Activated CD4-positive, CD25-positive, alpha-beta regulatory T cell (primary cell): ENCODE measurements at places on chromosomes 5 and 9.

DNA sequence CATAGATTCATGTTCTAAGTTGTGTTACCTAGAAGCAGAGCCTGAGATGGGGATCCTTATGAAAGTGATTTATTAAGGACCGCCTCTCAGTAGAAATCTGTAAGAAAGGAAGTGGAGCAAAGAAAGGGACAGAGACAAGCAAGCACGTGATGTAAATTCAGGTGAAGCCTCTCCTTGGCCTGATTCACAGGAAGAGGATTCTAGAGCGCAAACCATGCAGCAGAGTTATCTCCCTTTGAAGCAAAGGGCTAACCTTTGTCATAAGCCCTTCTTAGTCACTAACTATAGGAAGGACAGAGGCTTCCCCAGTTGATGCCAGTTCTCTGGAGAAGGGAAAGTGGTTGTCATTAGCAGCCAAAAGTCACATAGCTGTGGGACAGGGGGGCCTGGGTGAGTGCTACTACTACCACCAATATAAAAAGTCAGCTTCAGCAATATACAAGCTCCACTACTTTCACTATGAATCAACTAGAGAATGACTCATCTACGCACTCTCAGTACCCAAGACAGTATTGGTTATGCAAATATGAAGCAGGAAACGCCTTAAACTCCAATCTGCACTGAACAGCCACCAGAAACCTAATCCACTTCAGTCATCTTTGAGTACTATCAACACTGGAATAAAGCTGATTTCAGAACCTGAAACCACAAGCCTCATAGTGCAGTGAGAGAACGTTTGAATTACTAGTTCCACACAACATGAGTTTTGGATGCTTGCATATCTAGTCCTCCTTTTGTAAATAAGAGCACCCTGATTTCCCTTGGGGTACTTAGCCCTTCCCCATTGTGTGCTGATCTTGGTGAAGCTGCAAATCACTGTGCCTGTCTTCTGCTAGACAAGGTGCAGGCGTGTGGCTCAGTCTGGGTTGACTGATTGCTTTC lies 162.7 kb downstream of the ZNF608 start:
- no peak for DNase-seq

DNA sequence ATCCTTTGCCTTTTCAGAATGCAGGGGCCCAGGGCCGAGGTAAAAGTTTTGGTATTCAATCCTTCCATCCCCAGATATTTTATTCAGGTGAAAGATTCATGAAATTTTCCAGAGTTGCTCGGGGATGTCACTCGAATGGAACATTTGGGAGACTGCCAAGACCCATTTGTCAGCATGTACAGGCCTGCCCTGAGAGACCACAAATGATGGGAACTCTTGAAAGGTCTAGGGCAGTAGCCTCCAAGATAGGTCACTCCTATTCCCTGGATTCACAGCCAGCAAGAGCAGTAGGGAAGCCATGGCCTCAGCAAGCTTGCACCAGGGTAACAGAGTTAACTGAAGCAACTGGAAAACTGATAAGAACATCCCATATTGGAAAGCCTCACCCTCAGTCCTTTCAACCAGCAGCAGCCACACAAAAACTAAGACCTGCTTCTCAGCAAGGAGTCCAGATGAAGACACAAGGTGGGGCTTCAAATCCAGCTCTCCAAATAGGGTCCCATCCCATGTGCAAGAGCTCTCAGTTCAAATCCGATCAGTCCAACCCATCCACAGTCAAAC lies 12.5 kb downstream of the CARD6 start:
- DNase-seq, result no peak

- no peak for DNase-seq
Measured at GRCh38 chr5:178519155-178519554, 71.0 kb downstream of the COL23A1 start.

DNA sequence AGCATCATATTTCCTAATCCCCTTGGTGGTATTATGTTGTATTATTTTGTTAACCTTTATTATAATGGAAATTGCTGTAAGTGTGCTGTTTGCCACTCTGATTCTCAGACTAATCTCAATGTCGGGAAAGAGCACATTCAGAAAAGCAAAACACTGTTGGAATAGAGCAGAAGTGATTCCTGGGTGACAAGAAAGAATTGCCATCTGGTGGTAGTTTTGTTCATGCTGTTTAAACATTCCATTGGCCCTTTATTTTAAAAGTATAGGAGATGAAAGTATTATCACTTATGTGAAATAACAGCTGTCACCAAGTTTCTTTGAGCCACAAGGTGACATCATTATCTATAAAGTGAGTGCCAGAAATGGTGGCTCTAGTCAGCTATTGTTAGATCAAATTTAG lies 301.3 kb upstream of the SGCD start:
- DNase-seq, result no peak

DNA sequence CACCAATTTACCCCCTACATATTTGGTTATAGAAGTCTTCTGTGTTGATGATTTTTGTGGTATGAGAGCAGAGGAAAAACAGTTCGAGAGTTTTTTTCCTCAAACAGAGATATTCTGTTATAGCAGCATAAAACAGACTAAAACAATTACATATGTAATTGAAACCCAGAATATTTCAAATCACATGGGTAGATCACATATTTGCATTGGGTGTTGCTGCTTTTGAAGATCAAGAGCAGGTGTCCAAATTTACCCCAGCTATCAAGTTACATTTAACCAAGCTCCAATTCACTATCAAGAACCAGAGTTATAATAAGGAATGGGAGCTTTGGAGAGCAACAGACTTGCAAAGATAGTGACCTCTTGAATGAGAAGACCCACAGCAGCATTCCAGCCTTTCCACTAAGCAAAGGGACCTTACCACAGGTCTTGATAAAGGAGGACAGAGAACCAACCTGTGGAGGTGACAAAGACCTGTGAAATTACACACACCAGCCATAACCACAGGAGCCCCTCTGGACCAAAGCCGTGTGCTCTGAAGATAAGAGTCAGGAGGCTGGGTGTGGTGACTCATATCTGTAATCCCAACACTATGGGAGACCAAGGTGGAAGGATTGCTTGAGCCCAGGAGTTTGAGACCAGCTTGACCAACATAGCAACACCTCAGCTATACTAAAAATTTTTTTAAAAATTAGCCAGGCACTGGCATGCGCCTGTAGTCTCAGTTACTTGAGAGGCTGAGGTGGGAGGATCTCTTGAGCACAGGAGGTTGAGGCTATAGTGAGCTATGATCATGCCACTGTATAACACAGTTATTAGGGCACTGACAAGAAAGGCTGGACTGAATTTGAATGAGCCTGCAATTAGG lies 4.0 kb upstream of the CCL28 start:
- DNase-seq, result no peak

DNA sequence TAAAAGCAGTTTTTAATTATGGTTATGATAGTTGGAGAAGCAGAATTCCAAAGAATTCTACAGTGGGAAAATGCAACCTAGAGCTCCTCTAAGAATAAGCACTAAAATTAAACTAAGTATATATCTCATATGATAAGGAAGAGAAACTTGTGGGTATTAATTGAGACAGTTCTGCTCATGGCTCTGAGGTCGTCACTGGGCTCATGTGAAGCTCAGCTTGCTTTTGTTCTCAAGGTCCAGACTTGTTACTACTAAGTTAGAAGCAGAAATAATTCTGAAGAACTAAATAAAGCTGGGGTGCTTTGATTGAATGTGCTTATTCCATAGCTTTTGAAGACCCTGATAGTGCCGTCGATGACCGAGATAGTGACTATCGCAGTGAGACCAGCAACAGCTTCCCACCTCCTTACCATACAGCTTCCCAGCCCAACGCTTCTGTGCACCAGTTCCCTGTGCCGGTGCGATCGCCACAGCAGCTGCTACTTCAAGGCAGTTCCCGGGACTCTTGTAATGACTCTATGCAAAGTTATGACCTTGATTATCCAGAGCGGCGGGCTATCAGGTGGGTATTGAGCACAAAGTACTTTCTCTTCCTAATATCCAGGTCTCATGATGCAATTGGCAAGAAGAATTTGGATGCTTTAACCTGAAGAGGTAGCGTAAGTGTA lies 133.7 kb downstream of the UNC13B start:
- DNase-seq, result no peak

DNA sequence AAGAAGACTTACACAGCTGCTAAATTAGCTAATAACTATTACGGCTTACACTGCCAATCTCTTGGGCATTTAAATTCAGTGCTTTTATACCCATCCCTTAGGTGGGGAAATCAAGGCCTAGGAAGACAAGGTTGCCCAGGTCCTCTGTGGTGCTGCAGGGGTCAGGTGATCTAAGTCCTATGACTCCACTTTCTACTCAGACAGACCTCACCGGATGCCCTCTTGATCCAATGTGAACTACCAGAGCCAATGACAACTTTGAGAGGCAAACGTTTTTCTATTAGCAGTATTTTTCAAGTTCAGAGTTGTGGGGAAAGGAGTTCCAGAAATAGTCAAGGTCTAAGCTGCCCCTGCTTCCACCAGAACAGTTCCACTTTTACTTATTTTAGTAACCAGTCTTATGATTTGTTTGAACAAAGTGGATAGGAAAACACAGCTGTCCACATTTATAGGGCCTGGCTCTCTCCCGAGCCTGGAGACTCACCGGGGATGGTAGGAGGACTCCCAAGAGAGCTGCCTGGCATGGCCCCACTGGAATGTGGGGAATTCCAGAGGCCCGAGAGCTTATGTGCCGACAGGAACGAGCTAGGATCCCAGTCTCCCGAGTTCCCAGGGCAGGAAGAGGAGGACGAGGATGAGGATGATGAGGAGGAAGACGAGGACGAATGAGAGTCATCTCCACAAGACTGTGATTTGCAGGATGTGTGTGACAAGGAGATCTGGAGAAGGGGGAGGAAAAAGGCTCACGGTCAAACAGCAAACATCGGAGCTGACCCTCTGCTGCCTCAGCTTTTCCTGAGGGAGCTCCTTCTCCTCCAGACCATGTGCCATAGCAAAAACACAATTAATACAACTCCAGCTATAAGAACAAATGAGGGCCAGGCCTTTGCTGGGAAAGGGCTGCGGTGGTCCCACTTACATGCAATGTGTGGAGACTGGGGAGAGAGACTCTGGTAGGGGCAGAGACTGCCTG lies 16.7 kb downstream of the FAM193B start:
- DNase-seq, result no peak
